ENCODE measurements at places on chromosomes 2 and 18.

DNA sequence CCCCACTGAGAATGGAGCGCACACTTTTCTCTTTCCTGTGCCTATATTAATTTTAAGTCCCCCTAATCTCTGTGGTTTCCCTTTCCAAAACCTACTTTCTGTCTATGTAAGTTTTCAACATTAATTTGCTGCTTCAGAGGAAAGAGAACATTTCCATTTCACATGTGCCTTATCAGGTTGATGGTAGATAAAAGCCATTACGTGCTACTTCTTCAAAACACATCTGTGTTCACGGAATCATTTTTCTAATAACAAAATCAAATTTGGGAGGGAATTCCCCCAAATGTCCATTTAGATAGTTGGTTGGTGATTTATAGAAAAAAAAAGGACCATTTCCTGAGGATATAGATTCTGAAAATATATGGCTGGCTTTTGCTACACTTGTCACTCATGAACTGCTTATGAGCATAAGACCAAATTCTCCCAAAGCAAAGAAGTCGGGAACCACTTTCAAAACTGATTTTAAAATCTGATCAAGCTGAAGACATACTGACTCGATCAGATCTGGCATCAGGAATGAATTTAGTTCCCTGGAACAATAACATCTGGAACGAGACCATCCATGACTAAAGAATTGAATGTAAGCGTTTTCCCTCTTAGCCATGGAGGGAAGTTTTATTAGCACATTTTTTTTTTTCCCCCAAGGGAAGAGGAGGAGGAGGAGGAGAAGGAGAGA lies 8.2 kb downstream of the PTGR3 start:
- DNase-seq = no peak

GRCh38 chr2:190876631-190877030 lies 4.0 kb upstream of the GLS start:
- no peak for DNase-seq

DNA sequence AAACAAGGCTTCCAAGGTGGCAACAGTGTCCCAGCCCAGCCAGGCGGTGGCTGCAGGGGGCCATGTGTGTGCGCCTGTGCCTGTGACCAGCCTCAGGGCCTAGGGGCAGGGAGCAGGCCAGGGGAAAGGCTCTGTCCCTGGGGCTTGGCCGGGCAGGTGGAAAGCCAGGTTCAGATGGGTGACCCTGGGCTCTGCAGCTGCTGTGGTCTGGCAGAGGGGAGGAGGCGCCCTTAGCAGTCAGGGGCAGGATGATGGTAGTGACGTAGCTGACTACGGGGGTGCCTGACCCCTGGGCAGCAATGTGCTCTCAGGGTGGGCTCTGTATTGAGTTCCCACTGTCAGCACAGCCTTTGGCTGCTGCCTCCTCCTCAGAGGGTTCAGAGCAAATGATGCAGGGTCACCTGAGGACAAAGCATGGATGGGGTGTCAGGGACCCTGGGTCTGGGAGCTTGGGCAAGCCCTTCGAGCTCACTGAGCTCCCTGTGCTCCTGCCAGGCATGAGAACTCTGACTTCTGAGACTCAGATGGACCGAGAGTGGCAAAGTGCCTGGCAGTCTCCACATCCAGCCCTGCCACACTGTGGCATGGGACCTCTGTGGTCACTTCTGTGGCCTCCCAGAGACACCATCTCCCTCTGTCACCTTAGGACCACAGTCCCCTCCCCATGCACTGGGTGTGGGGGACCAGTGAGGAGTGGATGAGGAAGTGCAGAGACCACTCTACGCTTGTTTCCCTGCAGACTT lies 56.6 kb upstream of the ALPP start:
- no peak for DNase-seq

DNA sequence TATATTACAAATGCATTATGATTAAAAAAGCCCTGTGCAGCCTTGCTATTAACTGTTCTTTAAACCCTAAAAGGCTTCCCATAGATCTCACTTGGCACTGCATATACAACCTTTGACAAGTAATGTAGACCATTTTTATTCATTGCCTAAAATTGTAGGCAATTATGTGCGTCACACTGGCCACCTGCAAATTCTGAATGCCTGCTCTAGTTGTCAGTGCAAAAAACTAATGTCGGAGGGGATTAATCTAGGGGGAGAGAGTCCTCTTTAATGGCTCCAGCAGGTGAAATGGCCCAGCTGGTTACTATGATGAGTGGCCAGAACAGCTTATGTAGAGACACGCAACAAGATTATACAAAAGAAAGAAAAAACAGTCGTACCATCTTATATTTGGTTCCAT lies 123.2 kb downstream of the OLA1 start:
- DNase-seq = no peak

DNA sequence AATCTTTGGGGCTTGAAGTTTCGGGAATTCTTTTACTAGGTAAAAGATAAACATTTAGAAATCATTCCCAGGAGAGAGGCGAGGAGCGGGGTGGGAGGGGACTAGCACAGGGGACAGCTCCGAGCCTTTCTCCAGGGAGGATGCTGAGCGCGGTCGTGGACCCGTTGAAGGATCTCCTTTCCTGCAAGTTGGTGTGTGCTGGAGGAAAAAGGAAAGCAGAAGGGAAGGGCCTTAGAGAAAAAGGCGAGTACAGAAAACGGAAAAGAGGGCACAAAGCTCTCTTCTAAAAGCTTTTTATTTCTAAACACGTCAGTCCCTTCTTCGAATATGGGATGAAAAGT lies 640 bp downstream of the SLC39A6 start:
- DNase-seq = no peak

DNA sequence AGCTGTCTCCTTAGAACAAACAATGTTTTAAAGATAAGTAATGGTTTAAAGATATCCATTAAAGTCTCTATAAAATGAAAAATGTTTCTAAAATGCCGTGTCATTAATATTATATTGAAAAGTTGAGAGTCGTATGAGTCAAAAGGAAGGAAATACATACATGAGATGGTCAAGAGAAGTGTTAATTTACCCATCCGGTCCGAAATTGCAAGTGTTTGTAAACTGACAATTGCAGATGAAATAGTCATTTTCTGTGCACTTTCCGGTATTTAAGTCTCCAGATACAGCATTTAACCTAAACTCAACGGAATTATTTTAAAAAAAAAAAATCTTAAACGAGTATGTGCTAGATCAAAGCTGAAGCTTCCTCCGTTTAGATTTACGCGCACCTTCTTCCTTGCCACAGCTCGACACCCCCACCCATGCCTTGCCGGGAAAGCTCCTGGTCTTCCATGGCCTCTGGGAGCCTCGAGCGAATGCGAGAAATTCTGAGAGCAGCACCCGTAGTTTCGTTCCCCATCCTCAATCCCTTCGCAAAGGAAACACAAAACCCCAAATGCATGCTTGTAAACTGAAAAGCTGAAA lies 1.8 kb downstream of the DSC3 start:
- DNase-seq = no peak
